ENCODE measurements at places on chromosomes 16 and 17. TPM values are rescaled to one million over a fixed set of nuclear protein-coding genes. Genes with fewer than 3 reads are reported as not detected.

DNA sequence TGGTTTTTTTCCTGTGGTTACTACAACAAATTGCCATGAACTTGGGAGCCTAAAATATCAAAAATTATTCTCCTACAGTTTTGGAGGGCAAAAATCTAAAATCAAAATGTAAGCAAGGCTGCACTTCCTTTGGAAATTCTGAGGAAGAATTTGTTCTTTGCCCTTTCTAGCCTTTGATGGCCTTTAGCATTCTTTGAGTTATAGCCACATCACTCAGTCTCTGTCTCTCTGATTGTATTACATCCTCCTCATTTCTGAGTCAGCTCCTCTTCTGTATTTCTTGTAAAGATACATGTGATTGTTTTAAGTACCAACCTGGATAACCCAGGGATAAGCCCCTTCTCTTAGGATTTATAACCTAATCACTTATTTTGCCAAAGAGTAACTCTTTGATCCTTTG, 282.0 kb downstream of the BCAS3 start:
- DNase-seq = no peak

DNA sequence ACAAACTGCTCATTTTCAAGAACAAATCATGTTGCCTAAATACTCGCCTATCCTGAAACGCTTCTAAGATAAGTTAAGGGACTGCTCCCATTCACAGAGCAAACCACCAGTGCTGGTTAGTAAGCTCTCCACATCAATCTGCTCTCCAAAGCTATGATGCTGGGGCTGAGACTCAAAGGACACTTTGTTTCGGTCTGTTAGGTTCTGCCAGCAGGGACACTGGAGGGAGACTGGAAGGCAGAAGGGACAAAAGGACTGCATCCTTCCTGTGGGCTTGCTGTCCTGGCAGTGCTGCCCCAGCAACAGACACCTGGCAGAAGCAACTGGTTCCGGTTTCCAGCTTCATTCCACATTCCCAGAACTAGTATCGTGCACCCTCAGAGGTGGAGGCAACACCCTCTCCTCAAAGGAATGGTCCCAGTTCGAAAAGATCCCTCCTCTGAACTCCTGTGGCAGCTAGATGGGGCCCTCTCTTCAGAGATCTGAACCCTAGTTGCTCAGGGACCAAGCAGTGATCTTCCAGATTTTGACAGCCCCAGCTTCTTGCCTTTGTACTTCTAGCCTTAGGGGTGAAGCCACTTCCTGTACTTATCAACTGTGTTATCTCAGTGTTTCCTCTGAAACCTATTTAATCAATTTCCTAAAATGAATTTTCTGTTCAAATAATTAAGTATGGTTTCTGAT, 73.4 kb upstream of the GSG1L start:
- DNase-seq = peak; percentile 56

GRCh38 chr16:55059146-55059545, 128.5 kb downstream of the IRX5 start:
- DNase-seq = no peak

DNA sequence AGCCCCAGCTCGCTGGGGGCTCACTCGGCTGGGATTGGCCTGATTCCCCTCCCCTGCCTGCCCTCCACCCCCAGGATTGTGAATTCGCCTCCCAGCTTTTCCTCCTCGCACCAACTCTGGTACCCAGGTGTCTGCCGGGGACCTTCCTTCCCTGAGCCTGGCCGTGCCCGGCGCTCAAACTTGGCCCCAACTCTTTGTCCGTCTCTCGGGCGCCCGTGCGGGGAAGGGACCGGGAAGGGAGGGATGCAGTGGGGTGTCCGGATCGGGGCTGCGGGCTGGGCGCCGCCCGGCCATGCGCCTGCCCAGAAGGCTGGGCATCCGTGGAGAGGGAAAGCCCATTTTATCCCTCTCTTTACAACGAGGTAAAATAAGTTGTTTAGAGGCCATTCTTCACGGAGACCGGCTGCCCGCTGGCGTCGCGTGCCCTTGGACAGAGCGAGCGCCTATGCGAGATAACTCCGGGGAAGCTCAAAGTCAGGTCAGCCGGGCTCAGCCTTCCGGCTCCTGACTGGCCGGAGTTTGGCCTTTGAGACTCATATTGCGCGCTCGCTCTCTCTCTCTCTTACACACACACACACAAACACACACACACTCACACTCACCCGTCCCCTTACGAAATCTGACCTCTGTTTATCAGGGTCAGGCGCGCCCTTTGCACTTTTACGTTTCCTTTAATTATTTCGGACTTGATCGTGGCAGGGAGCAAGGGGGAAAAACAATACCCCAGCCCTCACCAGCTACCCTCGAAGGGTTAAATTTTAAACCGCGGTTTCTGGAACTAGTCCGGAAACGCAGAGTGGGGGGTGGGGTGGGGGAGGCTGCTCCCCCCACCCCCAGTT, 774 bp upstream of the MAF start:
- peak; percentile 50 for DNase-seq

GRCh38 chr17:81097943-81098308, 63.0 kb downstream of the BAIAP2 start:
- DNase-seq = no peak

- DNase-seq = no peak
Observed at GRCh38 chr17:80822700-80823410, 168.8 kb upstream of the CHMP6 start.

GRCh38 chr16:22253272-22253671, 43.9 kb upstream of the POLR3E start:
- DNase-seq = no peak

GRCh38 chr17:43945074-43945829, 3.0 kb upstream of the PPY start:
- DNase-seq = no peak

GRCh38 chr17:68102318-68102758, 66.8 kb downstream of the KPNA2 start:
- DNase-seq = peak; percentile 24

GRCh38 chr17:76094046-76094445, 9.5 kb downstream of the EXOC7 start:
- DNase-seq = no peak

DNA sequence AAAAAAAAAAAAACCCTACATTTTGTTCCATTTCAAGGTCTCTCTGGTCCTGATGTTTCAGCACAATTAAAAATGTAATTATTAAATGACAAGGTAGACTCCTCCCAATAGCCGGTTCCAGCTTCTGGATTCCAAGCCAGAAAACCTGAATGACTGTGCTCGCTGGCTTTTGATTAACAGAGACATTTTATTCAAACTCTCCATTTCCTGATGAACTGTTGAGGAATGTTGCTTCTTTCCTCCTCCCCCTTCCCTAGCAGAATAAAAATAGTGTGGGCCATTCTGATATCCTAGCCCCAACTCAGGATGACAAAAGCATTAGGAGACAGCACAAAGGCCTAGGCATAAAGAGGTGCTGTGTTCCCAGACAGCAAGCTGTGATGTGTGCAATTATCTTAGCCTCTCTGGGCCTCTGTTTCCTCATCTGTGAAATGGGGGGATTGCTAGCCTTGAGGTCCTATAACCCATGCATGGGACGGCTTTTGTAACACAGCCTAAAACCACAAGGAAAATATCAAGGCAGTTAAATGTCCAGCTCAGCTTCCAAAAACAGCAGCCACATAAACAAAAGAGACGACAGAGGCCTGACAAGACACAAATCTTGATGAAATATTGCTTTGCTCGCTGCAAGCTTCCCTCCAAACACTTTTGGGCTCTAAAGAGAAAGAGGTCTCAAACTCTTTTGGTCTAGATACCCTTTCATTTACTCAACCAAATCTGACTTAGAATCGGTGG, 127.2 kb upstream of the RCVRN start:
- DNase-seq = no peak

DNA sequence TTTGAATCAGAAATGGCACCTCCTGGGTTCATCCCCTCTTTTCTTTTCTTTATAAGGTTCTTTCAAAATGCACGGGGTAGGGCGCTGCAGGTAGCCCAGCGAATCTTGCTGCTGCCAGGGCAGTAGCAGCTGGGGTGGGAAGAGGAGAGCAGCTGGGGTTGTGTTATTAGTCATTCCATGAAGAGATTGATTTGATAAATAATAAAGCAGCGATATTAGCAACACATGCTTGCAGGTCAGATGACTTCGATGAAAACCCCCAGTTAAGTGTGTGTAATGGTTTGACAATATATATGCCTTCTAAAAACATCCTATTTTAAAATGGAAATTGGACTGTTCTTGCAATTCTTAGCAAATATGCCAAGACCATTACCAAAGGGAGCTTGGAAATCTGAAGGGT, 200.7 kb downstream of the CCDC182 start:
- no peak for DNase-seq

DNA sequence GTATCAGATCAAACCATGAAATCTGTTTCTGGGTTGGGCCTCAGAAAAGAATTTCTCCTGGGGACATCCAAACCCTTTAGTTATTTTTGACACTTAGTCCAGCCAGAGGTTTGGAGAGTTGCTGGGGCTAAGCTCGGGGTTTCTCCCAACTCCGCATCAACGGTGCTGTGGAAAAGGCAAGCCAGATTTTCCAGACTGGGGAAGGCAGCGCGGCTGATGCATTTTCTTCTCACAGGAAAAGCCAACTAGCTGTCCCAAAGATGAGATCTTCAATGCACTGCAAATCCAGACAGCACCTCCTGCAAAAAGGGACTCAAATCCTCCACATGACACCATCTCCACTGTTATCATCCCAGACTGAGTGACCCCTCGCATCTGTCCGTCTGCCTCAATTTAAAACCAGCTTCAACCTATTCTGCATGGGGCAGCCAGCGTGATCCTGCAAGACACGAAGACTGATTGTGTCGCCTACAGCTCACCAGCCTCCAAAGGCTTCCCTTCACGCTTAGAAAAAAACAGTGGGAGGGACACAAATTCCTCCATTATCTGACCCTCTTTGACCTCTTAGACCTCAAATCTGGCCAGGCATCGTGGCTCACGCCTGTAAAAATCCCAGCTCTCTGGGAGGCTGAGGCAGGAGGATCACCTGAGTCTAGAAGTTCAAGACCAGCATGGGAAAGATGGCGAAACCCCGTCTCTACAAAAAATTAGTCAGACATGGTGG, 62.0 kb downstream of the GAS7 start:
- DNase-seq = no peak

DNA sequence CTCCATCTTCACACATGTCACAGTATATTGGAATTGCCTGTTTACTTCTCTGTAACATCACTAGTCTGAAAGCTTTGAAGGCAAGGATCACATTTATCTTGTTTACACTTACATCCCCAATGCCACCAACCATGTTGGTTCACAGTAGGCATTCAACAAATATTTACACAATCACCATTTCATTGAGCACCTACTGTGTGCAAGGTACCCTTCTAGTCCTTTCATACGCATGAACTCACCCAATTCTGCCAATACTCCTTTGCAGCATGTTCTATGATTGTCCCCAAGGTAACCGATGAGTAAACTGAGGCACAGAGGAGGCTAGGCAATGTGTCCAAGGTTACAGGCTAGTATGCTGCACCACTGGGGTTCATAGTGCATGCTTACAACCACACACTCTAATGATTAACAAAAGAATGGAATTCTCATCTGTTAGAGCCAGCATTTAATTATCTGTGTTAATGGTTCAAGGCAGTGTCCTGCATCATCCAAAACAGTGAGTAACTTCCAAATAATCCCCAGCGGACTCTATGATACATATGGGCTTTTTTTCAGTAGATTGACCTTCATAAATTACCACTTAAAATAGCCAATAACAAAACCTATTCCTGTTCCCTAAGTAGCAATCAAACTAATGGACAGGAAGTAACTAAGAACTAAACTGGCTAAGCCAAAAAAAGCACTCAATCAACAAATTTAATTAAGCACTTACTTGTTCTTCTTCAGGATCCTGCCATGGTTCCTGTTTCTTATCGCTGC, 364.5 kb upstream of the XYLT1 start:
- no peak for DNase-seq

- DNase-seq = peak; percentile 33
Observed at GRCh38 chr17:44279666-44280391, 11.9 kb upstream of the SLC4A1 start.

- no peak for DNase-seq
Observed at GRCh38 chr17:70521821-70522256, 352.5 kb downstream of the KCNJ2 start.

- DNase-seq = peak; percentile 54
Observed at GRCh38 chr16:1960665-1961630, 1.6 kb downstream of the NDUFB10 start.

GRCh38 chr17:81332118-81332834, 37.2 kb upstream of the SLC38A10 start:
- DNase-seq = no peak

DNA sequence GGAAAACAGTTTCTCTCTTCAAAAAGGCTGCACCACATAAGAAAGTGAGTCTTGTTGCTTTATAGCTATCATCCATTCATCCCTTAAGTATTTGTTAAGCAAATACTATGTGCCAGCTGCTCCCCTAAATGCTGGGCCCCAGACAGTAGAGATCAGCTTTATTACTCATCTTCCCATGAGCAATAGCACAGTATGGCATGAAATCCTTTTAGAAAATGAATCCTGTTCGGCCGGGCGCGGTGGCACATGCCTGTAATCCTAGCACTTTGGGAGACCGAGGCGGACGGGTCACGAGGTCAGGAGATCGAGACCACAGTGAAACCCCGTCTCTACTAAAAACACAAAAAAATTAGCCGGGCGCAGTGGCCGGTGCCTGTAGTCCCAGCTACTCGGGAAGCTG, 99.5 kb downstream of the MYO1D start:
- DNase-seq = no peak

DNA sequence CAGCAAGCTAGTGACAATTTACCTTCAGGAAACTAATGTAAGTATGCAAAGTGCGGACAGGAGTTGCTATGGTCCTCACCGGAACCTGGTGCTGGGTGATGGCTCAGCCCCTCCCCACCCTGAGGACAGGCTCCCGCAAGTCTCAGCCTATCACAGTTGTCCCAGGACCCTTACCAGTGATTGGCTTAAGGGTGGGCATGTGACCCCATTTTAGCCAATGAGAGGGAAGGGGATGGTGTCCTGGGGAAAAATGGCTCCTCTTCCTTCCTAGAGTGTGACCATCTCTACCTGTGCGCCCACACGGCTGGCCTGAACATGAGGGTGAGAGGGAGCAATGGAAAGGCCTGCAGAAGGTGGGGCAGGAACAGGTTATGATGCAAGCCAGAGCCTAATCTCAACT, 80.4 kb downstream of the C16orf78 start:
- no peak for DNase-seq

GRCh38 chr17:66018786-66019185, 173.1 kb downstream of the CEP112 start:
- no peak for DNase-seq

The KDM6B gene
- total RNA-seq = 23.7 TPM

The PHOSPHO1 gene
- not detected for total RNA-seq

The CLDN6 gene
- not detected for total RNA-seq

The YWHAE gene
- 374 TPM for total RNA-seq

The DPEP2 gene
- 17.5 TPM for total RNA-seq

The C16orf96 gene
- 0.05 TPM for total RNA-seq

The ABCA3 gene
- total RNA-seq = 8.7 TPM

The NDUFB10 gene
- 138 TPM for total RNA-seq

The SCO1 gene
- 19.9 TPM for total RNA-seq

The BRICD5 gene
- total RNA-seq = 12.5 TPM

The GDE1 gene
- 55.4 TPM for total RNA-seq

The ENPP7 gene
- not detected for total RNA-seq

The MYCBPAP gene
- total RNA-seq = 13.4 TPM

The HEATR9 gene
- 2.3 TPM for total RNA-seq

Measured in activated CD4-positive, alpha-beta memory T cell treated with anti-CD3 and anti-CD28 coated beads, Interleukin-2, amount 10 ng/mL, durations not matched to agents 7 days and 5 days (primary cell).